Stimulated activated CD8-positive, alpha-beta memory T cell treated with anti-CD3 and anti-CD28 coated beads, Interleukin-7, amount 100 ng/mL, for 24 hours (primary cell): ENCODE measurements at places on chromosomes 16 and 17.
A peak's percentile ranks its signal among the peaks of the same experiment; 100 is the strongest.

DNA sequence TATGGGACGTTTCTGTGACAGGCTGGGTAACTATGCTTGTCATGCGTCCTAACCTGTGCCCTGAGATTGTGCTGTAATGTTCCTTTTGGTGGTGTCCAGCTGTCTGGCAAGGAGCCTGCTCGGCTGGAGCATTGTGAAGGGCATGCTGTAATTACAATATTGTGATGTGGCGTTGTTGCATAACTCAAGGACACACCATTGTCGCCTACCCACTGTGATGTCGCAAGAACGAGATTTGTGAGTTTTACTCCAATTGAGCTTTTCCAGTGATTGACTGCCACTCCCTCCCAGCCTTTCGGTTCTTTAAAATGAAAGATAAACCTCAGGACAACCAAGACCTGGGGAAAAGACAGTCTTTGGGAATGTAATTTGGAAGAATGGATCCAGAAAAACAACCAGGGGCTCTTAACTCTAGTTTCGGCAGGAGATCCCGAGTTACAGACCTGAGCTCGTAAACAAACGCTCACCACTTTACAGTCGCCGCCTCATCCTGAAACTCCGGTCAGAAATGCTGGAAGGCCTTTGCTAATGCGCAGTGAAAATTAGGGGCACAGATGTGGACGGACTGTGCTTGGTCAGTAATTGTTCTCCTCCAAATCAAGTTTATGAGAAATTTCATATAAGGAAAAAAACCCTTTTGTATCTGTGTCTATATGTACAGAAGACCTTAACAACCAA, 1.3 kb downstream of the ZNF750 start:
- DNase-seq, result no peak

DNA sequence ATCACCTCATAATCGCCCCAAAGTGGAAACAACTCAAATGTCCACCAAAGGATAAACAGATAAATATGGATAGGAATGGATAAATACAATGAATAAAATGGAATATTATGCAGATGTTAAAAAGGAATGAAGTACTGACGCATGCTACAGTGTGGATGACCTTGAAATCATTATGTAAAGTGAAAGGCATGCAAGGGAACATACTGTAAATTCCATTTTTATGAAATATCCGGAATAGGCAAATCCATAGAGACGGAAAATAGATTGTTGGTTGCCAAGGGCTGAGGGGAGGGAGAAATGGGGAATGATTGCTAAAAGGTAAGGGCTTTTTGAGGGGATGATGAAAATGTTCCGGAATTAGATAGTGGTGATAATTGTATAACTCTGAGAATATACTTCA, 36.0 kb downstream of the STAT5B start:
- DNase-seq, result no peak

- DNase-seq, result no peak
Measured at GRCh38 chr16:5222761-5223160, 125.2 kb upstream of the EEF2KMT start.

GRCh38 chr16:79994418-79994817, 393.9 kb upstream of the MAF start:
- DNase-seq, result no peak

- DNase-seq, result no peak
Measured at GRCh38 chr16:67000384-67001351, 12.3 kb downstream of the CES4A start.

- DNase-seq, result no peak
Measured at GRCh38 chr16:83561876-83562275, 245.9 kb upstream of the HSBP1 start.

DNA sequence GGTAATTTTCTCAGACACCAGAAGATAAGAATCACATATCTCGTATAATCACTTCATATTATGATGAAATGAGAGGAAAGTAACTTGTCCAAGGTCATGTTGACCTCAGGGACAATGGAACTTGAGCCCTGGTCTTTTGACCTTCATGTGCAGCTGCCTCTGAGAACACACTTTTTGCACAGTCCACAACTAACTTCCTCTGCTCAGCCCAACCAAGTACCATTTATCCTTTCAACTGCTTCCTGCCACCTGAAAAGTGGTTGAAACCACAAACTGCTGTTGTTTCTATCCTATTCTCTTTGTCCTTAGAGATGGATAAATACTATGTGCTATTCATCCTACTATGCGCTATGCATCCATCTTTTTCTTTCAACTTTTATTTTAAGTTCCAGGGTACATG, 2.3 kb upstream of the CCL1 start:
- DNase-seq, result no peak

- DNase-seq, result no peak
Measured at GRCh38 chr16:88347656-88348376, 34.9 kb upstream of the ZNF469 start.

GRCh38 chr17:81481073-81481799, 31.4 kb downstream of the ACTG1 start:
- DNase-seq, result peak; percentile 11

- no peak for DNase-seq
Measured at GRCh38 chr16:85991425-85991824, 92.5 kb downstream of the IRF8 start.

DNA sequence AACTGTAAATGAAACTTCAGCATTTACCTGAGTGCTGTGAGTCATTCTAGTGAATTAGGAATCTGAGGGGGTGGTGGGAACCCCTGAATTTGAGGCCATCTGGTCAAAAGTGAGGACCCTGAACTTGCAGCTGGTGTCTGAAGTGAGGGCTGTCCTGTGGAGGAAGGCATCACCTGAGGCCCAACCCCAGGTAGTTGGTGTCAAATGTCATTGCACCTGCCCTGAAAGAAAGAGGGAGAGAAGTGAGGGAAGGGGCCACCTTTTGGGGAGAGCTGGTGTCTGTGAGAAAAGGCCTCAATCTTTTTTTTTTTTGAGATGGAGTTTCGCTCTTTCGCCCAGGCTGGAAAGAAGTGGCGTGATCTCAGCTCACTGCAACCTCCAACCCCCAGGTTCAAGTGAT, 12.5 kb upstream of the PRPSAP1 start:
- DNase-seq, result no peak

GRCh38 chr17:5055543-5055942, 20.3 kb upstream of the SLC52A1 start:
- no peak for DNase-seq

- DNase-seq, result peak; percentile 5
Measured at GRCh38 chr16:56013962-56014552, 138.9 kb upstream of the CES5A start.

- no peak for DNase-seq
Measured at GRCh38 chr17:62738281-62738680, 69.8 kb downstream of the MARCHF10 start.

DNA sequence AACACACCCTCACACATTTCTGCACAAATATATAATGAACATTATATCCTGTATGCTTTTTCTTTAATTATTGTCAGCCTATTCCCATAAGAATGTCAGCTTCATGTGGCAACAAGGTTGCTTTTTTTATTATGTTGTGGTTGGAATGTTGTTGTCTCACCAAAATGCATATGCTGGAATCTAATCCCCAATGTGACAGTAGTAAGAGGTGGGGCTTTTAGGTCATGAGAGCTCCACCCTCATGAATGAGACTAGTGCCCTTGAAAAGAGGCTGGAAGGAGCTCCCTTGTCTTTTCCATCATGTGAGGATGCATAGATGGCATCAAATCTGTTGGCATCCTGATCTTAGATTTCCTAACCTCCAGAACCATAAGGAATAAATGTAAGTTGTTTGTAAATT, 131.3 kb upstream of the IRX6 start:
- DNase-seq, result no peak

DNA sequence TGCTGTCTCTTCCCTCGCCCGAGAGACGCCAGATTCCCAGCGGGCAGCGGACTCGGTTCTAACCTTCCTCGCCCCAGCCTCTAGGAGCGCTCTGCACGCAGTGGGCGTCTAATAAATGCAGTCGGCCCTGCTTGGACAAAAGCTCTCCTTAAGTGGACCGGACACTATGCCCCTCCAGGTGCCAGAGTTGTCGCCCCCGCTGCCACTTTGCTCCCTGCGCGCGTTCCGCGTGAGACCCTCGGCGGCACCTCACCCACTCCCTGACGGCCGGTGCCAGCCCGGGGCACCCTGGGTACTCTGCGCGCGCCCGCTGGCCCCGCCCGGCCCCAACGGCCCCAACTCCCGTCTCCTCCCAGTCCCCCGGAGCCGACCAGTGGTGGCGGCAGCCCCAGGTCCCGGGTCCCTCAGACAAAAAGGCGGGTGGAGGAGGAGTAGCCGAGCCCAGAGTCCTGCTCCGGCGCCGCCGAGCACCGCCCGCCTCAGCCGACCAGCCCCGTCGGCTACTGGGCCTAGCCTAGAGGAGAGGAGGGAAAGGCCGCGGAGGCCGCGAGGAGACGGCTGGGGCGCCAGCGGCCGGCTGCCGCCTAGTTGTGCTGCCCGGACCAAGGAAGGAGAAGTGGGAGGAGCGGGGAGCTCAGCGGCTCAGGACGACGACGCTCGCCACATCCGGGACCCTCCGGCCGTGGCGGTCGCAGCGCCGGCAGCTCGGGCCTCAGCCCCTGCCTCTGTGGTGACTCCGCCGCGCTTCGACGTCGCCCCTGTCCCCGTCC, 123.0 kb downstream of the GOSR1 start:
- peak; percentile 38 for DNase-seq

- DNase-seq, result no peak
Measured at GRCh38 chr17:78184868-78185267, 2.0 kb downstream of the TK1 start.

GRCh38 chr17:72658675-72659074, 433.8 kb downstream of the SLC39A11 start:
- no peak for DNase-seq

GRCh38 chr16:54718376-54718775, 212.3 kb upstream of the IRX5 start:
- no peak for DNase-seq

DNA sequence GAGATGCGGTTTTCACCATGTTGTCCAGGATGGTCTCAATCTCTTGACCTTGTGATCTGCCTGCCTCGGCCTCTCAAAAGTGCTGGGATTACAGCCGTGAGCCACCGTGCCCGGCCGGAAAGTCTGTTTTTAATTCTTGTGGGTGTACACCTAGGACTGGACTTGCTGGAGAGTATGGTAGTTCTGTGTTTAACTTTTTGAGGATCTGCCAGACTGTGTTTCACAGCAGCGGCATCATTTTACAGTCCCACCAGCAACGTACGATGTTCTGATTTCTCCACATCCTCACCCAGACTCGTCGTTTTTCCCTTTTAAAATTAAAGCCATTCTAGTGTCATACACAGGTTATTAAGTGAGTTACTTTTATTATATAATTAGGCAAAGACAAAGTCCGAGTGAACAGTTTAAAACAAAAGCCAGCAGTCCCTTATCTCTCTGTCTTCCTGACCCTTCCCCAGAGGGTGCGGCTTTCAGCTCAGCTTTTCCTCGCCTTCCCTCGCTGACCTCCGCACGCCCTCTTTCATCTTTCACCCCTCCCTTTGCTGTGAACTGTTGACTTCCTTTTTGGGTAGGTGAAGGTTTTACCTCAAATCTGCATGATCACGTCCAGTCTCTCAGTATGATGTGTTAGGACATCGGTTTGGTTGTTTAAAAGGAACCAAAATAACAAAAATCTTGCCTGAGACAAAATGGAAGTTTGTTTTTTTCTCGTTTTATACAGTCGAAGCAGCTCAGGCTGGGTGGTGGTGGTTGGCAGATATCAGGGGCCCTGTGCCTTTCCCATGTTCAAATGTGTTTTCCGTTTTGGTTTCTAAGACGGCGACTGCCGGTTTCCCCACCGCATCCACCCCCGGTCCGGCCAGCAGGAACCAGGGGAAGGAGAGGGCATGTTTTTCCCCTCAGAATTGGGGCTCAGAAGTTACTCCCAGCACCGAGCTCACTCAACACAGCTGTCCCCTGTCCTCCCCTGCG, 18.0 kb downstream of the FAM234A start:
- DNase-seq, result no peak

GRCh38 chr17:41490000-41490990, 585 bp upstream of the KRT36 start:
- DNase-seq, result no peak

DNA sequence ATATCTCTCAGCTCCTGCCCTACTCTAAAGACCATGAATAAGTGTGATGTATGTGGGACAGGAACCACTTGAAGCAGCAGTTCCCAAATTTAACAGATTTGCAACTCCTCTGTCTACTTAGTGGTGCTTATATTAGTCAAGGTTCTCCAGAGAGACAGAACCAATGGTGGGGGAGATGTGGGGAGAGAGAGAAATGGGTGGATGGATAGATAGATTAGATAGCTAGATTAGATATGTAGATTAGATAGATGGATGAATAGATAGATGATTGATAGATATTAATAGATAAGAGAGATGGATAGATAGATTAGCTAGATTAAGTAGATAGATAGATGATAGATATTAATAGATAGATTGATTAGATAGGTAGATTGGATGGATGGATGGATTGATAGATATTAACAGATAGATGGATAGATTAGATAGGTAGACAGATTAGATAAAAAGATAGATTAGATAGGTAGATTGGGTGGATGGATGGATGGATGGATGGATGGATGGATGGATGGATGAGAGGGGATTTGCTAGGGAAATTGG, 154.0 kb upstream of the NOL11 start:
- DNase-seq, result no peak

- no peak for DNase-seq
Measured at GRCh38 chr16:64892835-64893785, 228.8 kb downstream of the CDH11 start.

DNA sequence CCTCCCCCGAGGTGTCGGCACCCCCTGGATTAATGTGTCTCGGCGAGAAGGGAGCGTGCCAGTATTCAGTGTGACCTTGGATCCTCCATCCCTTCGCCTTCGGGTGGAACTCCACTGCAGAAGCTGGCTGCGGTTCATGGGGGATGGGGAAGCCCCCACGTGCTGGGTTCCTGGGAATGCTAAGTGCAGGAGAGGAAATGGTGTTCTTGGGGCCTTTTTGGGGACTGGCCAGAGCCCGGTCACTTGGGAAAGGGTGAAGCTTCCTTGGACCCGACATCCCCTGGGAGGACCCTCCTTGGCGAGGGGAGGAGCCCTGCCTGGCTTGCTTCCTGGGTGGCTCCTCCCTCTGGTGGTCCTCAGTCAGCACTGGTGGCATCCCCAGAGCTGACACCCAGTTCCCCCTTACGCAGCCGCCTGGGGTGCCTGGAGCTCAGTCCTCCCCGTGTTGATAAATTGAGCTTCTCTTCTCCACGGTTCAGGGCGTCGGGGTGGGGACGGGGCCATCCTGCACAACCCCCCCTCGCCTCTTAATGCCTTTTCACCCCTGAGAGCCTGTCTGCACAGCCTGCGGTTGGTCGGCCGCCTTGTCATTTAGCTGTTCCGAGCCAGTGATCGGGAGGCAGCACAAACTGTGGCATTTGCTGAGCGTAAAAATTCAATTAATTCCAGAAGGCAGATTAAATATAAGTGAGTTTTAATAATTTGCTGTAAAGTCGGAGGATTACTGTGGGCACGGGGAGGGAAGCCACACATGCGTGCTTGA, 30.7 kb upstream of the GSE1 start:
- no peak for DNase-seq
